ENCODE measurements at places on chromosomes 2 and 18.

GRCh38 chr2:24239553-24239952 is 64.7 kb downstream of the FAM228A start:
- no peak for DNase-seq

DNA sequence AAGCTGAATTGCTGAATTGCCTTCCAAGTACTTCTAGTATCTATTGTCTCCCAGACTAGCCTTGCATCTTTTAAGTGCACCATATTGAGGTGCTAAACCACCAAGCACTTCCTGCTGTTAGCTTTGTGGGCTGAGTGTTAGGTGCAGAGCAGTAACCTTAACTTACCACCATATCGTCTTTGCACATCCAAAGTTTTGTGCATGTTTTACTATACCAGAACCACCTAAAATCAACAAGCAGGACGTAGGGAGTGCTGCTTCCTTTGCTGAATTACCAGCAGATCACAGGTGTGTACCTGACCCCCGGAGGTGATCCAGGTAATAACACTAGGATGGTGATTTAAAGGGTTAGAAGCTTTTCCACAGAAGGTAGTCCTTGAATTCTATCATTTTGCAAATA is 359.9 kb upstream of the HNRNPA3 start:
- DNase-seq = no peak

- DNase-seq = no peak
Measured at GRCh38 chr18:64718808-64719207, 569.9 kb upstream of the LINC00305 start.

- no peak for DNase-seq
Measured at GRCh38 chr2:402721-403120, 114.8 kb upstream of the ALKAL2 start.

DNA sequence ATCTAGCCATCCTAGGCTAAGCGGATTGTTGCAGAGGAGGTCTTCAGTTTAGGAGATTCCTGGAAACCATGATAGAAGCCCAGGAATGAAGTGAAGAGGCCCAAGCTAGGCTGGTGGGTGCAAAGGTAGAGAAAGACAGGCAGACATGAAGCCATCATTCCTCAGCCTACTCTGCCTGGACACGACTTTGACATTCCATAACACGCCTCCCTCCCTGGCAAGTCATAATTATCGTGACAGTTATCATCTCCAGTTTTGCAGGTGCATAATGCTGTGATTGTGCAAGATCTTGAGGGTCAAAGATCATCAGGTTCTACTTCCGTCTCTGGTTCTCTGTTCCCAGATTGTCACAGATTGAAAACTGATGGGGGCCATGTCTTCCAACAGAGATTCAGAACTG is 15.2 kb upstream of the FZD5 start:
- DNase-seq = no peak

GRCh38 chr2:239498576-239498975 is 97.8 kb upstream of the HDAC4 start:
- DNase-seq = no peak

DNA sequence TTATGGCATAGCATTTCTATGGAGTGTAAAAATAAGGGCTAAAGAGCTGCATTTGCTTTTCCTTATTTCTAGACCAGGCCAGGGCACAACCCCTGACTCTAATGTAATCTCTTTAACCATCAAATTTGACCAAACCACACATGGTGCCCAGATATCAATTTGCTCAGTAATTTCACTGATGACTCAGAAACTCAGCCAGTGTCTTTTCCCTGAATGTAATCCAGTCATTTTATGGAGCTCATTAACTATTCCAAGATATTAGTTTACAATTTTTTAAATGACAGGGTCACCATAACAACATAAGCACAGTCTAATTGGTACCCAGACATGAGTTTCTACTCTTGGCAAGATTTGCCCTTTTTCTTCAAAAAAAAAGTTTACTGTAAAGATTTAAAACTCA is 270.8 kb upstream of the AGAP1 start:
- no peak for DNase-seq

DNA sequence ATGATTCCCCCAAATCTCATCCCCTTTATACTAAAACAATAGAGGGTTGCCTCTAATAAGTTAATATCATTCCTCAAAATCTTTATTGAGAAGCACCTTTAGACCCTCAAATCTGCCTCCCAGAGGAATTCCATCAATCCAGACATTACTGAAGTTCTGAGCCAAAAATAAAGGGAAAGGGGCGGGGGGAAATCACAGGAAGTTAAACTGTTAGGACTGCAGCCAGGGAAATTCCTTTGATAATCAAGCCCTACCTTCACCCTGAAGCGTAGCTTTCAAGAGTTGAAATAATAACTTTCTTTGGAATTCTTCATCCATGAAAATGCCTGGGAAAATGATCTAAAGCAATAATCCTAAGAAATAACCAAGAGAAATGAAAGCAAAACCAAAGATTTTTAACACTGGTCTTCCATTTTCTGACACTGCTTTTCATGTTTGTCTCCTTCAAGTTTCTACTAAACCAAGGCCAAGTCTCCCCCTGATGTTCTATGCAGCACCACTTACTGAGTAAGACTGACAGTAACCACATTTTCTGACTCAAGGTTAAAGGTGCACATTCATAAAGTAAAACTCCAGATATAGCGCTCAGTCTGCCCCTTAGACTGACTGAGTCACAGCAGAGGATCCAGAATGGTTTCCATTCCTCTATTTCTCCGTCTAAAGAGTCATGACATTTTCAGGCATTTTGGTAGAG is 78.2 kb downstream of the TCF4 start:
- DNase-seq = no peak

GRCh38 chr2:20755132-20755800 is 67.6 kb downstream of the LDAH start:
- DNase-seq = no peak

Data from activated T-cell treated with anti-CD3 and anti-CD28 coated beads for 4 hours (primary cell).